IPS DF 19.7 (cell line): ENCODE measurements at places on chromosomes 2 and 18.

DNA sequence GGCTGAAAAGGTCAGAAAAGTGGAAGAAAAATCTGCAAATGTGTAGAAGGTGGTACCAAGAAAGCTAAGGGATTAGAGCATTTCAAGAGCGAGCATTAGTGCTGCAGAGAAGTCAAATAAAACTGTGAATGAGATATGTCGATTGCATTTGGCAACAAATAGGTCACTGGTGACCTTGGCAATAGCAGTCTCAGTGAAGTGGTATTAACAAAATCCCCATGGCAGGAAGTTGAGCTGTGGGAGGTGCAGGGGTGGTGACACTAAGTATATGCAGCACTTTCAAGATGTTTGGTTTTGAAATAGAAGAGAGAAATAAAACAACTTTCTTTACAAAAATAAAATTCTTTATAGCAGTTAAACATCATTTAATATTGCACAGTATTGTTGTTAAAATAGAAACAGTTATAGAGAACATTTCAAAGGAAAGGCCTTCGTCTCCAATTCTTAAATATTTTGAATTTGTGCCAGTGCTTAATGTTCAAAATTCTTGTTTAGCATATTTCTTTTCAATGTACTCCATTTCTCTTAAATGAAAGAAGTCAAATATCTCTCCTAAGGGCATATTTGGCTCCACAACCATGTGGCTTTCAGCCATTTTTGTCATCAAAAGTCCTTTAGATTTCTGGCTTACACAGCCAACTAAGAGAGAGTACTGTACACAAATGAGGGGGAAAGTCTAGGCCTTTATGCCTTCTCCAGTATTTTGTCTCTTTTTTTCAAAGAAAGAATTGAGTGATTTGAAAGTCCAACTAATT is 443.0 kb upstream of the MMADHC start:
- no peak for DNase-seq

DNA sequence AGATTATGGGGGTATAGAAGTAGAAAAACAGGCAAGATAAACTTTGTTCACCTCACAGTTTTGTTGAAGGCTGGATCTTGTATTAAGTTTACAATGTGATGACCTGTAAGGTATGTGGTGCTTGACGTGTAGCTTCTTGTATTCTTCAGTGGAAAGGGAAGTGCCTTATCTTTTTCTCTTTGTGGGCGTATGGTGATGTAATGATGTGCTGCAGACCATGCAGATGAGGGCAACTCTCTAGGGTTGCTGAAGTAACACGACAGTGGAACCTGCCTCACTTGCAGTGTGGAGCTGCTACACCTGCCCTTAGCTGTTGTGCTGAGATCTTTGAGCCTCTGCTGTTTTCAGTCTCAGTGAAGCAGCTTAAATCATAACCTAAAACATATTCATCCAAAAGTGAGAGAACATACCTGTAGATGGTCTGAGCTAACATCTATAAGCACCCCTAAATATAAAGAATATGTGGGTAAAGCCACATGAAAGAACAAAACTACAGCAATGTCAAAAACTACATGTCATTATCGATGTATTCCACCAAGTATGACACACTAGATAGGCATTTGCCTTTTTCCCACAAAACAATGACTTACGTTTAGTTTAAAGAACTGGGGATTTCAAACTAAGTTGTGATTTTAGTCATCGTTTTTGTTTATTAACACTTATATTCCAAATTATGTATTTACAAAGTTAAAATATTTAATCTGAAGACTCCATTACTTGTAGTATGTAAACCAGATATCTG is 1144.1 kb downstream of the CNTNAP5 start:
- DNase-seq = no peak

- no peak for DNase-seq
Observed at GRCh38 chr2:12817870-12818269, 101.1 kb downstream of the TRIB2 start.

GRCh38 chr2:27891673-27892105 is 1.2 kb downstream of the BABAM2 start:
- DNase-seq = no peak

- no peak for DNase-seq
Observed at GRCh38 chr2:69195706-69196105, 182.7 kb downstream of the ANTXR1 start.

- no peak for DNase-seq
Observed at GRCh38 chr18:853471-853870, 41.4 kb upstream of the YES1 start.

- DNase-seq = no peak
Observed at GRCh38 chr2:128607440-128607839, 288.8 kb upstream of the HS6ST1 start.

- no peak for DNase-seq
Observed at GRCh38 chr18:35680139-35680551, 98.6 kb downstream of the GALNT1 start.

GRCh38 chr2:56474412-56475158 is 290.8 kb downstream of the CCDC85A start:
- no peak for DNase-seq

- DNase-seq = no peak
Observed at GRCh38 chr18:7034924-7035323, 82.7 kb downstream of the LAMA1 start.

DNA sequence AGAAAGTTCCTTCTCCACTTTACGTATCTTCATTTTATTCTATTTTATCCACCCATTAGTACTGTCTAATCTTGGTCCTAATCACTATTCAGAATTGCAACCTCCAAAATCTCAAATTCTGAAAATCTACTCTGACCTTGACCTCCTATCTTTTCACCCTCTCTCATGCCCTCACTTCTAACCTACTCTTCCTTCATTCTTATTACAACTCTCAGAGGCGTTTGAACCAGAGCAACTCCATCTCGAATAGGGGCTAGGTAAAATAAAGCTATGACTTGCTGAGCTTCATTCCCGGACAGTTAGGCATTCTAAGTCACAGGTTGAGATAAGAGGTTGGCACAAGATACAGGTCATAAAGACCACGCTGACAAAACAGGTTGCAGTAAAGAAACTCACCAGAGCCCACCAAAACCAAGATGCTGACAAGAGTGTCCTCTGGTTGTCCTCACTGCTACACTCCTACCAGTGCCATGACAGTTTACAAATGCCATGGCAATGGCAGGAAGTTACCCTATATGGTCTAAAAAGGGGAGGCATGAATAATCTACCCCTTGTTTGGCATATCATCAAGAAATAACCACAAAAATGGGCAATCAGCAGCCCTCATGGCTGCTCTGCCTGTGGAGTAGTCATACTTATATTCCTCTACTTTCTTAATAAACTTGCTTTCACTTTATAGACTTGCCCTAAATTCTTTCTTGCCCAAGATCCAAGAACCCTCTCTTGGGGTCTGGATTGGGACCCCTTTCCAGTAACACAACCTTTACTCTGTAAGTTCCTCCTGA is 11.4 kb downstream of the CCDC88A start:
- DNase-seq = no peak

DNA sequence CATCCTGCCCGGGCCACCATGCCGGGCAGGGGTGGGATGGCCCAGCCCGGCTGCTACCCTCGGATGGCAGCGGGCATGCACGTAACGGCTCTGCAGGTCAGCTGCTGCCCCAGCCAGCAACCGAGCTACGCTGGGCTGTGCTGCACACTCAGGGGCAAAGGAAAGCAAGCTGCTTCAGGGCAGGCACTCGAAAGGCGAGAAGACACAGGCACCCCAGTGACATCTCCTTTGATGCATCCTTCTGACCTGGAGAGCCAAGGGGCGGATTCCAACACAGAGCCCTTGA is 8.8 kb downstream of the HDAC4 start:
- DNase-seq = no peak

GRCh38 chr2:5365871-5366461 is 326.2 kb upstream of the SOX11 start:
- peak; percentile 17 for DNase-seq

DNA sequence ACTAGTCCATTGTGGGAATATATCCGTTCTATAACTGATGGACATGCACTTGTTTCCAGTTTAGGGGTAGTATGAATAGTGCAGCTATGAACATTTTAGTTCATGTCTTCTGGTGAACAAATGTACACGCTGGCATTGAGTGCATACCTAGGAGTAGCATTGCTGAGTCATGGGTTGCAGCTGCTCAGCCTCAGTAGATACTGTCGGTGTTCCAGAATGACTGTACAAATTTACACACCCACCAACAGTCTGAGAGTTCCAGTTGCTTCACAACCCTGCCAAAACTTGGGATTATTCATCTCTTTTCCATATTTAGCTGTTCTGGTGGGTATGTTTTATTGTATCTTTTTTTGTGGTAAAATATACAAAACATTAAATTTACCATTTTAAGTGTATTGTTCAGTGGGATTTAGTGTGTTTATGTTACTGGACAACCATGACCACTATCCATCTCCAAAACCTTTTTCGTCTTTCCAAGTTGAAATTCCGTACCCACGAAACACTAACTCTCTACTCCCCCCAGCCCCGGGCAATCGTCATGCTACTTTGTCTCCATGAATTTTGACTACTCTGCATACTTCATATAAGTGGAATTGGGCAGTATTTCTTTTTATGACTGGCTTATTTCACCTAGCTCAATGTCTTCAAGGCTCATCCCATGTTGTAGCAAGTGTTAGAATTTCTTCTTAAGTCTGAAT is 281.0 kb downstream of the PRKCE start:
- DNase-seq = no peak

- no peak for DNase-seq
Observed at GRCh38 chr18:13889671-13890070, 25.7 kb downstream of the MC2R start.

GRCh38 chr18:2609604-2610003 is 38.2 kb downstream of the NDC80 start:
- no peak for DNase-seq

DNA sequence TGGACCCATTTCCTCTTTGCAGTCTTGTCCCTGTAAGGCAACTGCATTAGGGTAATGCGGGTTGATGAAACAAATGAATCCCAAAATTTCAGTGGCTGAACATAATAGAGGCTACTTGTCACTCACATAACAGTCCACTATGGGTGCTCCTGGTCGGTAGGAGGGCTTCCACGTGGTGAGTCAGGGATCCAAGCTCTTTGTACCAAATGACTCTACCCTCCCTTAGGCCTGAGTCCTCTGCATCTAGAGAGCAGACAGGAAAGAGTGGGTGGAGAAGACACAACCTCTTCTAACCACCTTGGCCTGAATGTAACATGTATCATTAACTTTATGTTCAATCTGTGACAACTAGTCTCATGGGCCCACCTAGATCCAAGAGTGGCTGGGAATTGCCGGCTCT is 86.2 kb upstream of the HAAO start:
- DNase-seq = no peak

GRCh38 chr18:55845221-55845620 is 257.2 kb upstream of the TCF4 start:
- DNase-seq = no peak

- DNase-seq = no peak
Observed at GRCh38 chr18:35024965-35025364, 16.2 kb upstream of the MAPRE2 start.

DNA sequence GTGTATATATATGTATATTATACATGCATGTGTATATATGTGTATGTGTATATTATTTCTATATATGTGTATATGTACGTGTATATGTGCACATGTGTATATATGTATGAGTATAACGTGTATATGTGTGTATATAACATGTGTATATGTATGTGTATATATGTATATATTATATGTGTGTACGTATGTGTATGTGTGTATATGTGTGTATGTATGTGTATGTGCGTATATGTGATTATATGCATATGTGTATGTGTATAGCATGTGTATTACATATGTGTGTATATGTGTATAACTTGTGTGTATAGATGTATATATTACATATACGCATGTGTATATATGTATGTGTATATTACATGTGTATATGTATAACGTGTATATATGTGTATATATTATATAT is 32.1 kb upstream of the ID2 start:
- DNase-seq = no peak

GRCh38 chr2:203869223-203870042 is 1.9 kb downstream of the CTLA4 start:
- no peak for DNase-seq

GRCh38 chr2:126038861-126039260 is 617.1 kb upstream of the GYPC start:
- no peak for DNase-seq

DNA sequence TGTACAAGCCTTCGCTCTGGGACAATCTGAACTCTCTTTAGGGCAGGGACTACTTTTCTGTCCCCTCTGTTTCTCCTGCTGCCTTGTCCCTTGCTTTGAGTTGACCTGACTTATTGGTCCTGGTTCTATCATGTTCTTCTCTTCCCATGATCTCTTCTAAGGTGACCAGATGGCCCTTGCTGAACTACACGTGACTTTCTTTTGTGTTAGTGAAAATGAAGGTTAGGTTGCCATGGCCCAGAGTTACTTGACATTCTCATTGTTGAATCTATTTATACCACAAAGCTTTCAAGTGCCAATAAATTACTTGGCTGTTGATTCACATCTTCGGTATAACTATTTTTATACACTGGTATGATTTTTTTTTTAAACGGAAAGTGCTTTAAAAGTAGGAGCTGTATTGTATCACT is 24.4 kb downstream of the MRPL33 start:
- no peak for DNase-seq

- no peak for DNase-seq
Observed at GRCh38 chr2:173090973-173091660, 15.5 kb downstream of the MAP3K20 start.

GRCh38 chr18:11500153-11501122 is 109.0 kb upstream of the SLC35G4 start:
- no peak for DNase-seq

- no peak for DNase-seq
Observed at GRCh38 chr18:48724442-48724841, 185.6 kb downstream of the CTIF start.

DNA sequence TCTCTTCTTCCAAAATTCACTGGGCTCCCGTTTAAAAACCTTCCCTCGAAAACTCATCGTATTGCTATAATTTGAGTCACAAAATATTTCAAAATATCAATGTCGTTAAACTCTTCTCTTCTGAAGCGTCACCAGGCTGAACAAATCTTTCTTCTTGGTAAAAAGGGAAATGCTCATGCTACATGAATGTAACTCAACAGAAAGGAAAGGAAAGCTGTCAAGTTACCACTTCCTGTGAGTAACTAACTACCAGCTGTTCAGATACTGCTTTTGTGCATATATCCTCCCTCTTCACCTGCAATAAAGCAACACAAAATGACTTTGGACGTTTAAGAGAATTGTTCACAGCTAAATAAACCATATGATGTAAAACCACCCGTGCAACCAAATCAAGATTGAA is 95.4 kb downstream of the DOCK10 start:
- DNase-seq = no peak

DNA sequence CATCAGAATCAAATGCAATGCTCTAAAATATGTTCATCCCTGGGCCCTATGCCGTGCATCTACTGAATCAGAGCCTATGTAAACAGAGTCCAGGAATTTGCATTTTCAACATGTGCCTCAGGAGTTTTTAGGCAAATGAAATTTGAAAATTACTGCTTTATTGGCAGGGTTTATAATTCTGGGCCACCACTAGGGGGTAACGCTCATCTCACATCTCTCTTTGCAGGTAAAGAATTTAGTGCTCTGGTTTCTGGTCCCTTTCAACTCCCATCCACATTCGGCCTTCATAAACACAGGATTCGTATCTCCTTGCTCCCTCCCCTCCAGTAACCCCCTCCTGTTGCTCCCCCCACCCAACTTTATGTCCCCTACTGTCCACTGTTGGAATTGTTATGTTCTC is 49.3 kb downstream of the LYPD6B start:
- no peak for DNase-seq
